Nephron progenitor cell (in vitro differentiated cells): ENCODE measurements at places on chromosomes 7 and 10.

DNA sequence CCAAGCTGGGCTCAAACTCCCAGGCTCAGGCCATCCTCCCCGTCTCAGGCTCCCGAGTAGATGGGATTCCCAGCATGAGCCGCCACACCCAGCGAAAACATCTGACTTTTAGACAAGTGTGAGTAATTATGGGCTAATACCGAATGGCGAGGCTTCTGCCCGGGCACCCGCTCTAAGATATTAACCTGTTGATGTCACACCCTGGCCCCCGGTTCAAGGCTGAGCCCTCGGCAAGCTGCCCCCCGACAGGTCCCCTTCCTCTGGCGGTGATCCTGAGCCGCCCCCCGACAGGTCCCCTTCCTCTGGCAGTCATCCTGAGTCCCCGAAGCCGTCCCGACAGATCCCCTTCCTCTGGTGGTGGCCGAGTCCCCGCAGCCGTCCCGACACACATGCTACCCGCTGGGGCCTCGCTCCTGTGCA is 5.2 kb downstream of the PSMG3 start:
- DNase-seq = no peak

DNA sequence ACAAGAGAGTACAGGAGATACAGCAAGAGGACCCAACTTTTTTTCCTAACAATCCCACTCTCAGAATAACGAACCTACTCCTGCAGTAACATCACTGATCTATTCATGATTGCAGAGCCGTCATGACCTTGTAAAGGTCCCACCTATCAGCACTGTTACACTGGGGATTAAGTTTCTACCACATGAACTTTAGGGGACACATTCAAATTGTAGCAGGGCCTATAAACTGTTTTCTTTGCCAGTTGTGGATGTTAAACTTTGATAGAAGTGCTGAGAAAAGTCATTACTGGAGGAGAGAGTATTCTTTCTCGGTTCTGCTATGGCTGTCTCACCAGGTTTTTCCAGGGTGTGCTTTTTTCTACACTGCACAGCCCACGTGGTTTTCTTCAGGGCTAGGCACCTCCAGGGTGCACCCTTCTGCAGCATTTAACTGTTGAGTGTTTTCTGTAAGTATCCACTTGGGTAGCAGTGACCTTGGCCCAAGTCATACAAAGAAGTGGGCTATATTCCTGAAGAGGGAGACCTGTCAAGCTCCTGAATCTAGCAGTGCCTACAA is 131.6 kb upstream of the AHR start:
- no peak for DNase-seq

DNA sequence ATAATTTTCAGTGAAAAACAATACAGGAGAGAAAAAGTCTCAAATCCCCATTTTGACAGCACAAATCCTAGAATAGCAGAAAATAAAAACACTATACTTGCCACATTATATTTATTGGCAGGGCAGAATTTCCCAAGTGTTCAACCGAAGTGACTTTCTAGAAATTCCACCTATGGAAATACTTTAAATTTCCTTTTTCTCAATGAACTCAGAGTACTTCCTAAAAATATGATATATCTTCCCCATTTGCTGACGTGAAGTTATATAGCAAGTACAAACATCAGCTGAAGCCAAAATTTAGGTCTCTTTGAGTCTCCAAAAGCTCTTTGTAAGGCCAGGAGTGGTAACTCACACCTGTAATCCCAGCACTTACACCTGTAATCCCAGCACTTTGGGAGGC is 83.3 kb downstream of the NT5C2 start:
- no peak for DNase-seq

DNA sequence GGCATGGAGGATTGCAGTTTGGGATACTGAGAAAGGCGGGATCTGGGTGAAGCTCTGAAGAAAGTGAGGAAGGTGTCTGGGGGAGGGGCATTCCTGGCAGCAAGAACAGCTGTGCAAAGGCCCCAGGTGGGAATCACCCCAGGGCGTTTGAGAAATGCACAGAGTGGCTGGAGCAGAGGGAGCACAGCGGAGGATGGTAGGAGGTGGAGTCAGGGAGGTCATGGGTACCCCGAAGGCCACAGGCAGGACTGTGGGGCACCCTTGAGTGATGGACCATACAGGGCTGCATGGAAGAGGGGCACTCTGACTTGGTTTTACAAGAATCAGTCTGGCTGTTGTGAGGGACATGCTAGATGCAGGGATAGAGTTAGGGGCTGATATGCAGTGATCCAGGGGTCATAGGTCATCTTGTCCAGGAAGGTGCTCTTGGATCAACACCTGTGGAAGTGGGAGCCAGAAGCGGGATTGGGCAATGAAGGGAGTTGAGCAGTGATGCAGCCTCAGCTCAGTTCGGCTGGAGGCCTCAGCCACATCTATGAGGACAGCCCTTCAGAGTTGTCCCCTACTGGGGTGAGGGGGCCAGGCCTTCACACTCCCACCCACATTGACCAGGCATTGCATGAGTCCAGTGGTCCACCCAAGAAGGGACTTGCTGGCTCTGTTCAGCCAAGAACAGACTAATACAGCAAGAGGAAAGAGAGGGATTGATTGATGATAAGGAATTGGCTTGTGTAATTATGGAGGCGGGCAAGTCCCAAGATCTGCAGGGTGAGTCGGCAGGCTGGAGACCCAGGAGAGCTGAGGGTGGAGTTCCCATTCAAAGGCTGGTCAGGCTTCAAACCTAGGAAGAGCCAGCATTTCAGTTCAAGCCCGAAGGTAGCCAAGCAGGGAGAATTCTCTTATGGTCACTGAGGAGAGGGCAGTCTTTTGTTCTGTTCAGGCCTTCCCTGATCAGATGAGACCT is 48.7 kb downstream of the TSPAN15 start:
- no peak for DNase-seq

GRCh38 chr7:73738220-73738611 is 386 bp downstream of the ABHD11 start:
- DNase-seq = peak; percentile 73

DNA sequence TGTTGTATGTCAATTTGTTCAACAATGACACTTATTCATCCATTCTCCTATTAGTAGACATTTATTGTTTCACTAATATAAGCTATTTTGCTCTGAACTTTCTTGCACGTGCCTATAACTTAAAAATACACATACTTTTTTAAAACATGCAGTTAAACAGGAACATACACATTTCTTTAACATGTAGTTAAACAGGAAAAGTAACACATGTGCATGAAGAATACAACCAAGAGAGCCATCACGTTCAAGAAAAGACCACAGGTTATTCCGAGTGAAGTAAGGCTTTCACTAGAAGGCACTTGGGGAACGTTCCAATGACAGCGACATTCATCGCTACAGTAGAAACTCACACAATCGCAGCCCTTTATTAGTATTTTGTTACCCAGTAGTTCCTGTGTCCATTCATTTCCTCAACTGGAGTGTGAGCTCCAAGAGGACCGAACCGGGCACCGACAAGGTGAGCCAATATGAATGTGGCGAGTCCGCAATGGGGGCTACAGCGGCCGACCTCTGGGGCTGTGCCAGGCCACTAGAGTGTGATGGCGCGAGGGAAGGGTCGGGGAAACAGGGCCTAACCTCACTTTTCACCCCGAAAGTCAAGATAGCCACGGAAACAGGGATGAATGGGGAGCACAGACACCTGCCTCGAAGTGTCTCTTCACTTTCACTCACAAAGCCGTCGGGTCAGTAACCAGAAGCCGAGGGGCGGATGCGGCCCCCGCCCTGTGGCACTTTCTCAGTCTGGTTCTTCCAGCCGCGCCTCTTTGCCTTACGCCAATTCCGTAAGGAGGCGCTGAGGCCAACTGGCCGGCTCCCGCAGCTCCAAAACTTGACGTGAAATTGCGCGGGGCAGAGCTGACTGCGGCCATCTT is 775 bp upstream of the SEPTIN7 start:
- DNase-seq = peak; percentile 87

DNA sequence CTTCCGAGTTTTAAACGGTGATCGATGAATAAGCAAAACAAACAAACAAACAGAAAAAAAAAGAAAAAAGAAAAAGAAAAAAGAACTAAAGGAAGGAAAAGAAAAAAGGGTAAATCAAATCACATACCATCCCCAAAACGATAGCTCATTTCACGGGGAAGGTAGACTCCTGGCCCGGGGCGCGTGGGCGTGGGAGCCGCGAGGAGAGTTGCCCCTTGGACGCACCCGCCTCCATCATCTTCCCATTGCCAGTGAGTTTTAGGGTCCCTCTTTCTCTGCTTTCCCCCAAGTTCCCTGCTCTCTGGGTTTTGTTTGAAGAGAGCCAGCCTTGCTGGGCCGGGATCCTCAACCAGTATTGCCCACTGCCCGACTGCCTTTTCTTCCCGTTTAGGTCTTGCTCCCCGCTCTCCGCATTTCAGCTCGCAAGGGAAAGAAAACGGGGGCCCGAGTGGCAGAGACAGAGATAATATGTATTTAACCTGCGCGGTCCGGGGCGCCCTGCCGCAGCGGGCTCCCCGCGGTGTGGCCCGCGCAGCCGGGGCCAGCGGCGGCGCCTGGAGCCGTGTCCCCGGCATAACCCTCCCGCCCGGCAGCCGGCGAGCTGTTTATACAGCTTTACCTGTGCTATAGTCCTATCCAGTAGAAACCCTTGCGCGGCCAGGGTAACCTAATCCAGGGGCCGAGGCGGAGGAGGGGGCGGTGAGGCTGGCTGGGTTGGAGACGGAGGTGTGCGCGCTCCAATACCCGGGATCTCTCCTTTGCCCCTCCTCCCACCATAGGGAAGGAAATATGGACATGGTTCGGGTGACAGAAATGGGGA is 5.2 kb upstream of the GATA3 start:
- peak; percentile 58 for DNase-seq
